ENCODE measurements at places on chromosomes 3 and 15.
A peak's percentile ranks its signal among the peaks of the same experiment; 100 is the strongest.

- DNase-seq, result peak; percentile 59
Measured at GRCh38 chr3:49462222-49462621, 7.8 kb upstream of the DAG1 start.

- DNase-seq, result peak; percentile 28
Measured at GRCh38 chr3:167350245-167350862, 29.7 kb downstream of the ZBBX start.

DNA sequence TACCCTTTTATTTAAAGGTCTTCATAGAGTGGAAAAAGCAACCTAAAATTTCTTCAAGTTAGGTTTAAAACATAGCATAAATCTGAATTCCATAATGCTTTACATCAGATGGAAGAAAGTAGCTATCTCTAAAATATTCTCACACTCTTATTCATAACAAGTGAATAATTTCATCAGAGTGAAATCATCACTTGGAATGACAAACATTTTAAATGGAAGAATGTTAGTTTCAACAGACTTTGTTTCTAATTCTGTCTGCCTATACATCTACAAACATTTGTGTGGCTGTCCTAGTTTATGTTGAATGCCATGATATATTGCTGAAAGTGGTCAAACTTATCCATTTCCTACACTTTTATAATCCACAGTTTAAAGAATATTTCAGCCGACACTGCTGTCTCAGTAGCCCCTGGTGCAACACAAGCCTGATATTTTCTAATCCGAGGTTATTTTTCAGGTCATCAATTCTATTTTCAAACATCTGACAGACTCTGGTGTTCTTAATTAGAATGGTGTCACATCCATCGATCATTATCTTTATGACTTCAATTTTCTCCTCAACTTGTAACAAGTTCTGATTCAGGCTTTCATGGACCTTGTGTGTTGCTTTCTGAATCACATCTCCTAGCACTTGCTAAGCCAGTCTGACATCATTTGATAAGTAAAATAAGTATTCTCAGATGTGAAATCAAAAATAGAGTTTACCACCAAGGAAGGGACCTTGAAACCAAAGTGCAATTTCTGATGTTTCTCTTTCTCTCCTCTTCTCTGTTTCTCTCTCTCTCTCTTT is 17.1 kb upstream of the CNTN3 start:
- peak; percentile 79 for DNase-seq

GRCh38 chr3:111335512-111336303 is 206.3 kb upstream of the CD96 start:
- DNase-seq, result peak; percentile 21

DNA sequence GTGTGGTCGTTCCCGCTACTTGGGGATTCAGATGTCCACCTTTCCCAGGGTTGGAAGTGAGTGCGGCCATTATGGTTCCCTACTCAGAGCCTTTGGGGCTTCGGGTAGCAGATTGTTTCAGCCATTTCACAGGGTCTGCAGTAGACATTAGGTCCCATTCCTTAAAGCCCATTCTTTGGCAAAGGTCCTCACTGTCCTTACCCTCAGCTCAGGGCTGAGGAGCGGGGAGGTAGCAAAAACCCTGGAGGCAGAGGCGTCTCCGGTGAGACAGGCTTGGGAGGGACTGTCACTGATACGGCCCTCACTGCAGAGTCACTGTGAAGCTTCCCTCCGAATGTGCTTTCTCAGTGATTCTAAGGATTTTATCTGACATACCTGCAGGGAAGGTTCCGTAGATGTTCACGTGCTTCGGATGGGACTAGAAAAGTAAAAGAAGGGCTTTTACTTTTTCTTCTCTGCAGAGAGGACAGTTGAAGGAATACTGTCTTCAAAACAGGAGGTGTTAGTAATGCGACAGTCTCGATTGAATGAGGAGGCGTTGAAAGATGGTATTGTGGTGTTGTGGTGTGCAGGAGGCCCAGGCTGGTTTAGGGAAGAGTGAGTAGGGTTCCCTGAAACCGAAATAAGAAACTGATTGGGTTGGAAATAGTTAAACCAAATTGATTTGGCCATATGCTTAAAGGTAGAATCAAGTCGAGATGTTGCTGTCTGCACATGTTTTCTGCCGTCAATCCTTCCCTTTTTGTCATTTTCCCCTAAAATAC is 630 bp downstream of the ATP6V1A start:
- DNase-seq, result peak; percentile 12

DNA sequence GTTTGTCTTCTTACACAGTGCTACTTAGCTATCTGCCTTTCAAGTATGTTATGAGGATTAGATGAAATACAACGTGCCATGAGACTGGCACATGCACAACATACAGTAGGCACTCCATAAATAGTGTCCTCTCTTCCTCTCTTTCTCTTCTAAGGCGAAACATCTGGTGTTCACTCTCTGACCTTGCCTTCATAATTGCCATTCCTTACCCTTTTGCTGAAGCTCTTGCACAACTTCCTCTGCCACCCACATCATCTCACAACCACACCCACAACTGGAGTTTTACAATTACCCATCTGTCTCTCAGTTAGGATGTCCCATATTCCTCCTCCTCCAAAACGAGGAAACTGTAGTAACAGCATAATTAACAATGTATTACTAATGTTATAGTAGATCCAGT is 26.4 kb upstream of the ACP3 start:
- peak; percentile 11 for DNase-seq

DNA sequence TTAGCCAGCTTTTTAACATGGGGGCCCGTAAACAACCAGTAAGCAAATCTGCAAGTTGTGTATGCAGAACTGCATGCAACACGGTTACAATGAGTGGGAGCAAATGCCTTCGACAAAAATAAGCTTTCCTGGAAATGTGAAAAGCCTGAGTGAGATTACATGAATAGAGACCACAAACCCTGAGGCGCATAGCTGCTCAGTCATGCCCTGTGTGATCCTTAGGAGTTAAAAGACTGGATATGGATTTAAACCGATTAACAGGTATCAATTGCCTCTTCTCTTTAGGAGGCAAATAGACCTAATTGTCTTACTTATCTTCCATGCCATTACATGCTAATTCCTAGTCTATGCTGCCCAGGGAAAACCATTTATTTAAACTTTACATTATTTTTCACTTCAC is 810.3 kb downstream of the ROBO1 start:
- DNase-seq, result no peak
